Sciatic nerve (tissue), 2 donors: ENCODE measurements at places on chromosomes 5 and 9. TPM values are rescaled to one million over a fixed set of nuclear protein-coding genes. Genes with fewer than 3 reads are reported as not detected.

DNA sequence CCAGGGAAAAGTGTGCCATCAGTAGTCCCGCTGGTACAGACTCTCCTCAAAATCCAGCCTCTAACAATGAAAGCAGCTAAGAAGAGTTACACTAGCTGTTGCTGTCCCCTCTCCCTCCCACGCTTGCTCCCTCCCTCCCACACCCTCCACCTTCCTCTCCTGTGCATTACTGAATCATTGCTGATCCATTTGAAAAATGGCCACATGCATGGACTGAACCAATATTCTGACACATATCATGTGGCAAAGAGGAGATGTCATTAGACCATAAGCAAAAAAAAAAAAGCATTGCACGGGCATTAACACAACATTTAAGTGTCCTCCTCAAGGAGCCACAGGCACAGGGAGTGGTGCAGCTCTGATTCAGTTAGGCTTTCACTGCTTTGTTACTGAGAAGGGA lies 37.9 kb downstream of the LHFPL2 start:
- no peak for DNase-seq

Gene CD74
- 989 TPM for total RNA-seq

GRCh38 chr9:77647267-77648233 lies 572 bp downstream of the GNA14 start:
- peak; percentile 64 for DNase-seq

DNA sequence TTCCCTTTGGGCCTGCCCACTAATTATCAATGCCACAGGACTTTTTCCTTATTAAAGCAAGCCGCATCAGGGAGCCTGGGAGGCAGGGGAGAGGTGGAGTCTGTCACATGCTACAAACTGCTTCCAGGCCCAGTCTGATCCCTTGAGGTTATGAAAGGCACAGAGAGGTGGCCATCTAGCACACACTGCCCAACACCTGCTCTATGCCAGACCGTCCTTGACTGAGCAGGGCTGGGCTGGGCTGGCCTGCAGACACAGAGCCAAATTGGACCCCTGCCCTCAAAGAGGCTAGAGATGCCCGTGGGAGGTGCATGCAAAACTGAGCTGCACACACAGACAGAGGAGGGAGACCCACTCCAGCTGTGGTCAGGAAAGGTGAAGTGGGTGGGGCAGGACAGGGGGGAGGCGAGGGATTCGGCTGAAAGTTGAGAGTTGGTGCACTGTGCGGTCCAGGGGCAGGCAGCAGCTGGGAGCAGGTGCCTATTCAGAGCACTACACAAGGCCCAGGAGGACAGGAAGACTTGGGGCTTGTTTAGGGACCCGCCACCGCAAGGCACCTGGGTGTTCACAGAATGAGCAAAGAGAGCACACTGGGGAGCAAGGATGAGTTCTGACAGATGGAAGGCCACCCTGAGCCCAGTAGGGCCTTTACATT lies 36.4 kb upstream of the TCF7 start:
- DNase-seq, result no peak

Gene MCC
- total RNA-seq, result 41.9 TPM

- no peak for DNase-seq
These were observed 32.7 kb upstream of the ABCA1 start for GRCh38 chr9:104960662-104961061.

GRCh38 chr5:145983446-145983845 lies 47.1 kb downstream of the SH3RF2 start:
- DNase-seq, result no peak
